Stimulated activated CD4-positive, alpha-beta T cell treated with anti-CD3 and anti-CD28 coated beads, Interleukin-15, amount 100 ng/mL, for 24 hours (primary cell): ENCODE measurements at places on chromosomes 1 and 21.

- no peak for DNase-seq
These were observed 31.8 kb downstream of the ADGRL2 start for GRCh38 chr1:81832573-81832972.

DNA sequence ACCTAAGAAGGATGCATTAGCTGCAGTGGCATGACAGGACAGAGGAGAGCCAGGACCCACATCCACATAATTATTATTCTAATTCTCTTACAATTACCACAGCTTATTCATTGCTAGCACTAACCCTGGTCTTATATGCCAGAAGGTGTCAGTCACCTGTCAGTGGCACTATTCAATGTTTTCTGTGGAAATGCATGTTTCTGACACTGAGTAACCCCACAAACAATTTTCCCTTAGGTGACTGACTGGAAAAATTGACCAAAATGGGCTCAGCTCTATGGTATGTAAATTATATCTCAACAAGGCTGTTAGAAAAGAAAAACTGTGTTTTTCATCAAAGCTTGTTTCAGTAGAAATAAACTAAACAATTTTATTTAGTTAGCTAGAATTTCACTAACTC lies 117.9 kb upstream of the KRTAP19-8 start:
- DNase-seq: no peak

DNA sequence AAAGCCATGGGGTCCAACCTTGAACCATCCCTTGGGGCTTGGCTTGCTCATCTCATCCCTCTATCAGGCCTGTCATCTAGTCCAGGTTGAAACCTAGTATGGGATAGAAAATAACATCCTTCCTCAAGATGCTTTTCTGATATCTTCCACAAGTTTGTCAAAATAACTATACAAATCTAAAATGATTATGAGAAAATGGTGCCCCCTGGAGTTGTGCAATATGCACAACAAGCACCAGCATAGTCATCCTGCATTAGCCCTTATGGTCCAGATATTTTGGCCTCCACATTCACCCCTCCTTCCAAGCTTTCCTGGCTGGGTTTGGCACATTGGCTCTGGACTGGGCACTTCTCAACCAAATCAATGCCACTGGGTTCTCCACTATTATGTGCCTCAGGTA lies 101.2 kb downstream of the TBX19 start:
- DNase-seq: no peak

DNA sequence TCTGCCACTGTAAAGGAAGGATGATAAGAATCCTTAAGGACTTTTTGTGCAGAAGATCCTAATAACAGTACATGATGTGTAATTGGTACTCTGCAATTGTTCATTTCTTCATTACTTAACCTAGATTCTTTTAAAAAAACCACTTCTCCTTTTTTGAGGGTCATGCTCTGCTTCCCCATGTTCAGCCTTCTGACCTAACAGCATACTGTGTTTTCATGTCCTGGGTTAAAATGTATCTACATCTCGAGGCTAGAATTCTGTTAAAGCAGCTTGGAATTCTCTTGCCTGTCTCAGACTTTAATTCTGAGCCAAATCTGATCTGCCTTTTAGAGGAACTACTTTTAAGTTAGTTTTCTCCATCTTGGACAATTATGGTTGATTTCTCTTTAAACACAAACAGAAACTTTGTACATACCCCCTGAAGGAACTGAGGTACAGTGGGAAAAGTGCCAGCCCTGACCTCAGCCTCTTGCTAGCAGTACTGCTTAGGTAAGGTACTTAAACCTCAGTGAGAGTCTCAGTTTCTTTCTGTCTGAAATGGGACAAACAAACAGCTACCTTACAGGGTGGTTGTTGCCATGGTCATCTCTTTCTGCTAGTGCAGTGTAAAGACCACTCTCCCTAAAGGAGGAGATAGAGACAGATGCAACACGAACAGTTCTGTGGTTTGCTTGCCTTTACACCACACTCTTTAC lies 103.2 kb upstream of the DYNLT5 start:
- DNase-seq: no peak

DNA sequence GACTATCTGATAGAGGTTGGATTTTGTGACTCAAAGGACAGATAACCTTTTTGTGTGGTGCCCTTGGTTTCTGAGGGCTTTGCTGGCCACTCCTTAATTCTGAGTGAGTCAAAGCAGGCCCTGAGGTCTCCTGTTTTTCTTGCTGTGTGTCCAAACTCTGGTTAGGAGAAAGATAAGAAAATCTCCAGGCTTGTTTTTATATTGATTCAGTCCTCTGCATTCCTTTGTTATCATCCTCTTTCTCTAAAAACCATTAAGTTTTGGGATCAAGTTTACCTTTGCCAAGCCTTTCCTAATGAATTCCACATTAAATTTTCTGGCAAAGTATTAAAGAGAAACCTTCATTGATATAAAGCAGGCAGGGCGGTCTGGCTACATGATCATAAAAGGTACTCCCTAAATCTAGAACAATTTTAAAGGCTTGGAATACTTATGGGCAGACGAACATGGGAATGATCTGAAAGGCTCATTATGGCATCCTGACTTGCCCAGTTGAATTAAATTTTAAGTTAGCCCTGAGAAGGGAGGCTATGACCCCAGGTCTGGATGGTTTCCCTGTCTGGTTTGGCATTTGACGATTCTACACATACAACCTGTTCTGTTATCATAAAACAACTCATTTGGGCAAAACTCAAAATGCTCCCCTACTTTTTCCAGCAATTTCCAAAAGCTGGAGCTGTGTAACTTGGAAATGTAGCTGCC lies 20.8 kb downstream of the ZBTB8B start:
- no peak for DNase-seq

DNA sequence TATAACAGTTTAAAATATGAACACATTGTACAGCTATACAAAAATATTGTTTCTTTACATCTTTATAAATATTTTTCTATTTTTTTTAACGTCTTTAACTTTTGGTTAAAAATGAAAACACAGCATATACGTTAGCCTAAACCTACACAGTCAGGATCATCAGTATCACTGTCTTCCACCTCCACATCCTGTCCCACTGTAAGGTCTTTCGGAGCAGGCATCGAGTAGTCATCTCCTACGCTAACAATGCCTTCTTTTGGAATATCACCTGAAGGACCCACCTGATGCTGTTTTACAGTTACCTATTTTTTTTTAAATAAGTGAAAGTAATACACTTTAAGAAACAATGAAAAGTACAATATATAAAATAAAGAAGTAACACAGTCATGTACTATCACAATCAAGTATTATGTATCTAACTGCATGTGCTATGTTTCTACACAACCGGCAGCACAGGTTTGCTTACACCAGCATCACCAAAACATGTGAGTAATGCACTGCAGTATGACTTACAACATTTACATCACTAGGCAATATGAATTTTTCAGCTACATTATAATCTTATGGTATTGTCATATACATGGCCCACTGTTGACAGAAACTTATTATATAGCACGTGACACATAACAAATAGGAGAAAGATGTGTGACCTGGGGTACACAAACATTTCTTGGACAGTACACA lies 254.4 kb downstream of the AKT3 start:
- no peak for DNase-seq

GRCh38 chr1:207804721-207805468 lies 53.0 kb downstream of the CD46 start:
- DNase-seq: no peak

DNA sequence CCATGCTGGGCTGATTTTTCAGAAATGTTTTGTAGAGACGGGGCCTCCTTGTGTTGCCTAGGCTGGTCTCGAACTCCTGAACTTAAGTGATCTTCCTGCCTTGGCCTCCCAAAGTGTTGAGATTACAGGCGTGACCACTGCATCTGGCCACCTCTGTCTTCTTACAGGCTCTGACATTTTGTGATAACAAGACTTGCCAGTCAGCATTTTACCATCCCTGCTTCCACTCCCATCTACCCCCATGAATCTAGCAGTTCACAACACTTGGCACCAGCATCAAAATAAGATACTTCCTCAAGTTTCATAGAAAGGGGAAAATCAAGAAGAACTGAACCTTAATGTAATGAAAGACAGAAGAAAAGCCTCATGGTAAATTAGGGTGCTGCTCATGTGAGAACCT lies 32.4 kb downstream of the SLC35F3 start:
- no peak for DNase-seq

GRCh38 chr1:69479734-69480133 lies 88.0 kb upstream of the LRRC7 start:
- DNase-seq: no peak

GRCh38 chr1:50684185-50684584 lies 260.9 kb upstream of the DMRTA2 start:
- no peak for DNase-seq

DNA sequence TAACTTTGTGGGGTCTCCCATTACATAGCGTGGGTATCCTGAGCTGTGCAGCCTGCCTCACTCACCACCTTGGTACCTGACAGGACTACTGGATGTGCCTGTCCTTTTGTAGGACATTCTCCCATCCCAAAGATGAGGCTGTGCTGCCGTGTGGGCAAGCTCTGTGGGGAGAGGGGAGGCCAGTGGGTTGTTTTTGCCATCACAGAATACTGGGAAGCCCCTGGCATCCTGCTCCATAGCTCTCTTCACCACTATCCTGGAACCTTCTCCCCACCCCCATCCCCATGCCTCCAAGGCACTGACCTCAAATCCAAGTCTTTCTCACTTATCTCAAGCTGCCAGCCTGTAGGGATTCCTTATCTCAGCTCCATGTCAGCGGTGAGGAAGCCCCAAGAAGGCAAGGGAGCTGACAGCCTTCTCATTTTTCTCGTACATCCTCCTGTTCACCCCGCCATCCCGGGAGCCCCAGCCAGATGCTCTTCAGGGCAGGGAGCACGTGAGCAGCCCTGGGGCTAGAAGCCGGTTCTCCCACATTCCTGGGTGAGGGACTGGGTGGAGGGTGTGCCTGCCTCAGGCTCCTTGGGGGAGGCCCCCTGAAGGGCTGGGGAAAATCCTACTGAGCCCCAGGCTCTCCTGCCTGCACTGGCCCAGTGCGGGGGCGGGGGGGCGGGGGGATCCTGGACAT lies 2.4 kb upstream of the ELF3 start:
- no peak for DNase-seq

DNA sequence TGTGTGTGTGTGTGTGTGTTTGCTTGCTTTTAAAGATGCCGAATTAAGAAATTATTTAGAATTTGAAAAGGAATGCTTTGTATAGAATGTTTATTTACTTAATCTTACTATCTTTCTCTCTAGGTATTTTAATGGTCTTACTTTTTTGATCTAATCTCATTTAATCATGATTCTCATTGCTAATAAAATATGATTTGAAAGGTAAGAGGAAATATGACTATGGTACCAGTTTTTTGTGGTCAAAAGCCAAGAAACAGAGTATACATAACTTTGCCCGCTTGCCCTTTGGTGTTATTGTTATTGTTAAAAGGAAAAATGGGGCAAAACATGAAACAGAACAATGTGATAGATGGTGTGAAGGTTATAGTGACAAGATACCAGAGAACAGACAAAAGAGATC lies 74.6 kb downstream of the RPS6KC1 start:
- no peak for DNase-seq

DNA sequence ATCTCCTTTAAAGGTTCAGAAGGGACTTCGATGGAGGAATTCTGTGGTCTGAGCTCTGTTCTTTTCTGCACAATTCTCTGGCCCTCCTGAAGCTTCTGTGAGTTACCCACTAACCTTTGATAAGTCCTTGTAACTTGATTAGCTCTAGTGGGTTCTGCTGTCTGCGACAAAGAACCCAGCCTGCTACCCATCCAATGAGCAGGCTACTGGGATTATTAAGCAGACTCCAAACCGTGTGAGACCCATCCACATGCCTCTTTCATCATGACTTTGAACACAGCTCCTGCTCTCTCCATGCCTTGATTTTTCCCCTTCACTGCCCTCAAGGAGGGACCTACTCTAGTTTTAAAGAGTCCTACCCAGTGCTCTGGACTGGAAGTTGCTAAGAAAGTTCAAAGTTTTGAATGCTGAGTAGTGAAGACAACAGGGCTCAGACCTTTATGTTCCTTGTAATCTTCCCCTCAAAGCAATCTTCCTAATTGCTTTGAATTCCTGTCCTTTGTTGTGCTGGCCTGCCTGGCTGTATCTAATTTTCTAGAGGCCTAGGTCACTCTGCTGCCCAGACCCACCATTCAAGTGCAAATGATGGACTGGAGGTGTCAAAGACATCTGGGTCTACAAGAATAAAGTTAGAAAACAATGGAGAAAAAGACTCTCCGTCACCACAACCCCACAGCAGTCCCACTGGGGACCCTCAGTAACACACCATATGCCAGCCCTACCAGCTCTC lies 146.9 kb downstream of the RHOU start:
- DNase-seq: no peak

GRCh38 chr1:15915991-15916390 lies 59.9 kb downstream of the ZBTB17 start:
- DNase-seq: no peak

- peak; percentile 23 for DNase-seq
These were observed 12.6 kb downstream of the CD101 start for GRCh38 chr1:117014209-117014608.

GRCh38 chr1:94336991-94337390 lies 81.2 kb upstream of the ABCD3 start:
- DNase-seq: peak; percentile 14

DNA sequence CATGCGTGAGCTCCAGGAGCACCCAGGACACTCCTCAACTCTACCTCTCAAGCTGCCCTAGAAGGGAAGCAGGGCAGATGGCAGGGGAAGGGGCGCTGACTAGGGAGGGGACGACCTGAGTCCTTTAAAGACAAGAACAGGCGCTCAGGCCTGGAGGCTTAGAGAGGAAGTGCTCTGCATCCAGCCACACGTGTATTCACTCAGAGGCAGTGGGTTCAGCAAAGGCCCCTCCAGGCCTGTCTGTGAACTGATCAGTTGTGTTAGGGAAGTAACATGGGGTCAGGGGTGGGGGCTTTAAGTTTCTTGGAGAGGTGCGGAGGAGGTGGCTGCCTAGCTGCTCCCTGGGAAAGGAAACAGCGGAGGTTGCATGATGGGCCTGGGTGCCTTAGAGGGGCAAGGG lies 37.1 kb upstream of the ARF1 start:
- no peak for DNase-seq

DNA sequence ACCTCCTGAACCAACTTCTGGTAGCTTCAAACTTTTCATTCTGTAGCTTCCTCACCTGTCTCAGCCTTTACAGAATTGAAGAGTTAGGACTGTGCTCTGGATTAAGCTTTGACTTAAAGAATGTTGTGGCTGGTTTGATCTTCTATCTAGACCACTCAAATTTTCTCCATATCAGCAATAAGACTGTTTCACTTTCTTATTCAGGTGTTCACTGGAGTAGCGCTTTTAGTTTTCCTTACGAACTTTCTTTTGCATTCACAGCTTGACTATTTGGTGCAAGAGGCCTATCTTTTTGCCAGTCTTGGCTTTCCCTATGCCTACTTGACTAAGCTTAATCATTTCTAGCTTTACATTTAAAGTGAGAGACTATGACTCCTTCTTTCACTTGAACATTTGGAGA lies 31.5 kb downstream of the FGGY start:
- no peak for DNase-seq

GRCh38 chr1:200512191-200512590 lies 102.4 kb upstream of the ZNF281 start:
- DNase-seq: no peak
